ENCODE measurements at places on chromosomes 16 and 17.
A peak's percentile ranks its signal among the peaks of the same experiment; 100 is the strongest.

- DNase-seq, result no peak
- H3K4me3 ChIP-seq, result peak overlapping the region; percentile 39
- no peak overlapping the region for H3K27ac ChIP-seq
- H3K36me3 ChIP-seq, result no peaks in the 10 kb centered on the region
These were observed 78.0 kb upstream of the DOC2B start for GRCh38 chr17:259341-259976.

DNA sequence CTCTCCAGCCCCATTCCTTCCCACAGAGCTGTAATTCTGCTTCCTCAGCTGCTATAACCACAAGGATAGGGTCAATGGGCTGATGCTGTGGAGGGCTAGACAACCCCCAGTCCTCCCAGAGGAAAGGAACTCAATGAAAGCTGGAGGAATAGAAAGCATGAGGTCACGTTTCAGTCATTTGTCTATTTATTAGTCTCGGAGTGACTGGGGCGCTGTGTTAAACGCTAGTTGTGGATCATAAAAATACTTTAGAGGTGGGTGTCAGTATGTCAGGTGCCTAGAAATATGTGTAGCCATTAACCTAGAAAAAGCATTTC lies 787 bp upstream of the CCL3L1 start:
- H3K4me1 ChIP-seq, result no peaks in the 10 kb centered on the region
- no peaks in the 10 kb centered on the region for H3K27me3 ChIP-seq
- DNase-seq, result no peak
- no peak overlapping the region for H3K27ac ChIP-seq
- H3K4me3 ChIP-seq, result no peak overlapping the region

GRCh38 chr16:4788910-4789309 lies 765 bp upstream of the SEPTIN12 start:
- H3K36me3 ChIP-seq, result no peaks in the 10 kb centered on the region
- H3K4me1 ChIP-seq, result peaks cover 5% of the 10 kb centered on the region
- peaks cover 2% of the 10 kb centered on the region for H3K27me3 ChIP-seq
- DNase-seq, result no peak
- no peak overlapping the region for H3K4me3 ChIP-seq
- H3K27ac ChIP-seq, result no peak overlapping the region

- no peak overlapping the region for H3K4me3 ChIP-seq
- H3K27me3 ChIP-seq, result no peaks in the 10 kb centered on the region
- no peak overlapping the region for H3K27ac ChIP-seq
- DNase-seq, result no peak
- peaks cover 6% of the 10 kb centered on the region for H3K4me1 ChIP-seq
These were observed 163.4 kb downstream of the ZFHX3 start for GRCh38 chr16:72884573-72884972.

GRCh38 chr17:19248151-19248927 lies 11.2 kb downstream of the EPN2 start:
- H3K4me3 ChIP-seq, result no peak overlapping the region
- peaks cover 3% of the 10 kb centered on the region for H3K4me1 ChIP-seq
- H3K27ac ChIP-seq, result no peak overlapping the region
- no peaks in the 10 kb centered on the region for H3K27me3 ChIP-seq
- DNase-seq, result no peak

GRCh38 chr17:41223821-41224220 lies 2.6 kb upstream of the KRTAP9-2 start:
- H3K27me3 ChIP-seq, result no peaks in the 10 kb centered on the region
- DNase-seq, result no peak
- no peaks in the 10 kb centered on the region for H3K36me3 ChIP-seq
- no peaks in the 10 kb centered on the region for H3K4me1 ChIP-seq
- H3K4me3 ChIP-seq, result no peak overlapping the region

- DNase-seq, result no peak
- no peaks in the 10 kb centered on the region for H3K27me3 ChIP-seq
- H3K4me3 ChIP-seq, result no peak overlapping the region
- H3K27ac ChIP-seq, result no peak overlapping the region
- H3K4me1 ChIP-seq, result no peaks in the 10 kb centered on the region
- H3K36me3 ChIP-seq, result no peaks in the 10 kb centered on the region
These were observed 100.9 kb upstream of the MON1B start for GRCh38 chr16:77090062-77090461.

- H3K27ac ChIP-seq, result no peak overlapping the region
- no peaks in the 10 kb centered on the region for H3K27me3 ChIP-seq
- H3K36me3 ChIP-seq, result no peaks in the 10 kb centered on the region
- no peak overlapping the region for H3K4me3 ChIP-seq
- DNase-seq, result no peak
These were observed 84.9 kb downstream of the ABCA8 start for GRCh38 chr17:68870161-68870826.

DNA sequence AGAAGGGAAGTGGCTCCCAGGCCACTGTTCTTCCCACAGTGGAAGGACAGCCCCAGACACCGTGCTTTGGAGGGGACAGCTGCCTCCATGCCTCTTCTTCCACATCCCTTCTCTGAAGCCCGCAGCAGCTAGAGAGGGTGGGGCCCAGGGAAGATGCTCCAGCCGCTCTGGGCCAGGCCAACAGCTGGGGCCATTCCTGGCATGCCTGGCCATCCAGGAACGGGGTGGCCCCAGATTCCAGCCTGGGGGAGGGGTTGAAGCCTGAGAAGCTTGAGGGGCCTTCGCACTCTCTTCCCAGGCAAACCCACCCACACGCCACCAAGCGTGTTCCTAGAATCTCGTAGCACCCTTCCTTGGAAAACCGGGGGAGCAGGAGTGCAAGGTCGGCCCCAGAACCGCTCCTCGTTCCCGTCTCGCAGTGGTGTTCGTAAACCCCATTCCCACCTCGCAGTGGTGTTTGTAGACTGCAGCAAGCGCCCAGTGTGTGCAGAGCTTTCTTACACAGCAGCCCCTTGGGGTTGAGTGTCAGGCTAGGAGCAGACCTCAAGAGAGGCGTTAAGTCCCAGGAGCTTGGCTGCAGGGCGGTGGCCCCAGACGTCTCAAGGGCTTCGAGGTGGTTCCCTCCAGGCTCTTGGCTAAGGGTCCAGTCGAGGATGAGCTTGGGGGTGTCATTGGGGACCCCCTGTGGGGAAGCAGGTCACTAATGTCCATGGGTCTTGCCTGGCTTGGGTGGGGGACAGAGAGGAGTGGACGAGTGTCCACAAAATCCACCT lies 2.7 kb downstream of the CDH15 start:
- no peak overlapping the region for H3K4me3 ChIP-seq
- no peak overlapping the region for H3K27ac ChIP-seq
- no peak for DNase-seq
- H3K4me1 ChIP-seq, result peaks cover 18% of the 10 kb centered on the region
- peaks cover 86% of the 10 kb centered on the region for H3K27me3 ChIP-seq

DNA sequence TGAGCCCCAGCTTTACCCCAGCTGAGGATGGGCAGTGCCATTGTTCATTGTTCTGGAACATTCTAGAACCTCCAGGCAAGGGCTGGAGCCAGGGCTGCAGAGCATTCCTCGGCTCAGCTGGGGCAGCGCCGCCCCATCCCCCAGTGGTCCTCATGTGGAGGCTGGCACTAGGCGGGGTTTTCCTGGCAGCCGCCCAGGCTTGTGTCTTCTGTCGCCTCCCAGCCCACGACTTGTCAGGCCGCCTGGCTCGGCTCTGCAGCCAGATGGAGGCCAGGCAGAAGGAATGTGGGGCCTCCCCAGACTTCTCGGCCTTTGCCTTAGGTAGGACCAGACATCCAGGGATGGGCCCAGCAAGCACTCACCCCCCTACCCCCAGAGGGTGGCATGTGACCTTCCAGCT lies at the start of gene TMEM95:
Gene TMEM95, plus strand, starts transcription at position 104 of the 400 bp plus-strand sequence. Its CDS starts 49 bp downstream, at position 153.
- peak within 1 kb of the TSS; percentile 10 for H3K4me3 ChIP-seq
- DNase-seq, result no peak
- H3K36me3 ChIP-seq, result no peaks in the 10 kb centered on the region
- no peaks in the 10 kb centered on the region for H3K27me3 ChIP-seq
- H3K4me1 ChIP-seq, result peaks cover 44% of the 10 kb centered on the region
- no peak within 1 kb of the TSS for H3K27ac ChIP-seq

DNA sequence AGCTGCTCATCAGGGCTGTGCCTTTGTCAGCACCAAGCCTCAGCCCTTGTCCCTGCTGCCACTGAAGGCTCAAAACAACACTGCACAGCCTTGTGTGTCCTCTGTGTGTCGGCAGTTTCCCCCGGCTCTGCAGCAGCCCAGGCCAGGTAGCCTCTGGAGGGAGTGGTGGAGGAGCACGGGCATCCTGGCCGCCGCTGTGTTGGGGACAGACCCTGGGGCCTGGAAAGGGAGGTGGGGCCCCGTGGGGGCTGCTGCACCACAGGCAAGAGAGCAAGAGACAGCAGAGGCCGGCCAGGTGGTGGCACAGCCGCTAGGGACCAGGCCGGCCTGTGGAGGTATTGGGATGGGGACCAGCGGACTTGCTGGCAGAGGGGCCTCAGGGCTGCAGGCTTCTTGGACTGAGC lies 96.9 kb upstream of the ZNF750 start:
- no peak for DNase-seq
- H3K27me3 ChIP-seq, result no peaks in the 10 kb centered on the region
- H3K36me3 ChIP-seq, result peaks cover 49% of the 10 kb centered on the region
- H3K4me1 ChIP-seq, result no peaks in the 10 kb centered on the region
- H3K4me3 ChIP-seq, result no peak overlapping the region

- H3K27me3 ChIP-seq, result no peaks in the 10 kb centered on the region
- DNase-seq, result no peak
- peaks cover 56% of the 10 kb centered on the region for H3K36me3 ChIP-seq
- H3K4me3 ChIP-seq, result no peak overlapping the region
- H3K4me1 ChIP-seq, result no peaks in the 10 kb centered on the region
- no peak overlapping the region for H3K27ac ChIP-seq
These were observed 23.2 kb downstream of the DYNC1LI2 start for GRCh38 chr16:66728117-66728787.

DNA sequence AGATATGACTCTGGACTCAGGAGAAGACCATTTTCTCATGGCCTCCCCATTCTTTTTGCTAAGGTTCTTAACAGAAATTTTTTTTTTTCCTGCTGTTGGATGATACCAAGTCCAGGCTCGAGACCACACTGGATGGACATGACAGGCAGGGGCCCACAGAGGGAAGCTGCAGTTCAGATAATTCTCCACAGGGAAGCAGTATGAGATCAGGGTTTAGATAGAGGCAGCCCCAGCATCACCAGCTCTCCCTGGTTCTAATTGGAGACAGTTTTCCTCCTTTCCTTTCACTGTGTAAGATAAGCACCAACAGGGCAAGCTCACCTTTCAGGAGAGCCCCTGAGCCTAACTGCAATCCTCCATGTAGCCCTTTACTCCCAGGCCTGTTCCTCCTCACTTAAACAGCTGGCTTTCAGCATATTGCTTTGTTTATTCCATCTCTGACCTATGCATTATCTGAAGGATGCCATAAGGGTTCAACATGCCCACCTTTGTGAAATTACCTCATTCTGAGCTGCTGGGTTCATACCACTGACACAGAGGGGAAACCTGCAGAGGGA lies 108.1 kb downstream of the SNX11 start:
- no peaks in the 10 kb centered on the region for H3K36me3 ChIP-seq
- no peak overlapping the region for H3K4me3 ChIP-seq

GRCh38 chr17:39306509-39307212 lies 80.9 kb upstream of the STAC2 start:
- no peaks in the 10 kb centered on the region for H3K4me1 ChIP-seq
- no peak overlapping the region for H3K27ac ChIP-seq
- DNase-seq, result no peak
- peaks cover 24% of the 10 kb centered on the region for H3K36me3 ChIP-seq
- no peak overlapping the region for H3K4me3 ChIP-seq
